ENCODE measurements at places on chromosomes 12 and 14.

DNA sequence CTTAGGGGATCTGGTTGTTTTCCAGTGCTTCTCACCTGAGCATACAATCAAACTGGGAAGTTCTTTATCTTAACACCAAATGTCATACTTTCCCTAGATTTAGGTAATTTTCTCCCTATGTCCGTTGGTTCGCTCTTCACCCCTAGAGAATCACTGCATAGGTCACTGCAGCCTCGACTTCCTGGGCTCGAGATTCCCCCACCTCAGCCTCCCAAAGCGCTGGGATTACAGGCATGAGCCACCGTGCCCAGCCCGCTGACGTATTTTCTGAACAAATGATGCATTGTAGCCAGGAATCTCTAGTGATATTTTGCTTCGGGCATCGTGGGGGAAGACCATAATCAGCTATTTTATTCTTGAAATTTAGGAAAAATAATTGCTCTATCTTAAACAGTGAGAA lies 1.1 kb upstream of the RPL41 start:
- no peak for DNase-seq

- DNase-seq: no peak
Measured at GRCh38 chr12:30934811-30935210, 8.3 kb downstream of the TSPAN11 start.

- no peak for DNase-seq
Measured at GRCh38 chr12:94832780-94833681, 170.5 kb downstream of the NDUFA12 start.

GRCh38 chr12:64090047-64090446 lies 132.0 kb downstream of the KICS2 start:
- DNase-seq: no peak

- no peak for DNase-seq
Measured at GRCh38 chr12:57604454-57604991, at the start of gene DTX3. Gene DTX3 (plus strand): TSS chr12:57604824. CDS start chr12:57606518, 1,694 bp downstream.

DNA sequence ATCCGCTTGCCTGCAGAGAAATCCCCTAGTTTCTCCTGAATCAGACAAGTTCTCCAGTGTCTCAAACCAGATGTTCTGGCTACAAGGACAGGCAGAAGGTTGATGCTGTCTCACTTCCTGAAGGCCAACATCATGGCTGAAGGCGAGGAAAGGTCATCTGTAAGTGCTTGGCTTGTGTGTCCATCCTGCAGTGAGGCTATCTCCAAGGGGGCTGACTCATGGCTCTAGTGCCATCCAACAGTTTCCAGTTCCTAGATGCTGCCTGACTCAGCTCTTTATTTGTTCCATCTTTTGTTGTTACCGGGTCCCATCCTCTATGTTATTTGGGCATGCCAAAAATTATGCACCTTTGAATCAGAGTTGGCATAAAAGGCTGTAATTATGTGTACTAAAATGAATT lies 232.1 kb upstream of the TBX3 start:
- DNase-seq: no peak

- peak; percentile 7 for DNase-seq
Measured at GRCh38 chr14:47278233-47278842, 397.1 kb downstream of the MDGA2 start.

- no peak for DNase-seq
Measured at GRCh38 chr12:119182701-119183493, 4.2 kb downstream of the HSPB8 start.

GRCh38 chr12:5102806-5103205 lies 59.1 kb downstream of the KCNA5 start:
- no peak for DNase-seq

GRCh38 chr14:37591941-37592481 lies 3.0 kb downstream of the FOXA1 start:
- DNase-seq: no peak

GRCh38 chr12:89684136-89684535 lies 24.5 kb downstream of the ATP2B1 start:
- DNase-seq: no peak

GRCh38 chr12:56046027-56046780 lies 4.5 kb downstream of the RPS26 start:
- DNase-seq: no peak

- DNase-seq: no peak
Measured at GRCh38 chr12:98678236-98678945, 33.3 kb downstream of the APAF1 start.

- no peak for DNase-seq
Measured at GRCh38 chr12:53347905-53348304, 11.8 kb upstream of the SP7 start.

DNA sequence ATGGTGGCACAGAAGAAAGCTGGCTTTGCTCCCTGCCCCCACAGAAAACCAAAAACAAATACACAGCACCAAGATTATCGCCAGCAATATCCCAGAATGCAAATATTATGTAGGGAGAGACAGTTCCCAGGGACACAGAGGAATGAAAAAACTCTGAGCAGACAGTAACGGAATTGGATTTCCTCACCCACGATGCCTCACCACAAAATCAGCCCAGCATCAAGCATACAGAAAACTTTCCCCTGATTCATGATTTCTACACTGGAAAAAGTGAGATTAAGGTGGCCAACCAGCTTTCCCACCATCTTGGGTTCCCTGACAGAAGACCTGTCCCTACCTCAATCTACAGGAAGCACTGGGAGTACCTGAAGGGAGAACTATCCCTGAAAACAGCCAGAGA lies 36.6 kb downstream of the PARP11 start:
- no peak for DNase-seq

DNA sequence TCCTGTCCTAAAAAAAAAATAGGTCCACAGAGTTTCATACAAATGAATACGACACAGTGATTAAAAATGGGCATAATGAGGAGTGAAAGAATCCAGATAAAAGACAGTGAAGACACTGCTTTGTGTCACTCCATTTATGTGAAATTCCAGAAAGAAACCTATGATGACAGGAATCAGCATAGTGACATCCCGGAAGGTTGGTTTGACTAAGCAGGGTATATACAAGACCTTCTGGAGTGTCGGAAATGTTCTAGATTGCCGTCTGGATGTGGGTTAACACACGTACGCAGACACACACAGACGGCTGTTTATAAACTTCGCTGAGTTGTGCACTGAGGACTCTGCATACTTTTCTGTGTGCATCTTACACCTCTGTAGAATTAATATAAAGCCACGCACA lies 13.2 kb upstream of the CACNA2D4 start:
- no peak for DNase-seq

- DNase-seq: no peak
Measured at GRCh38 chr12:31008961-31009840, 64.5 kb upstream of the DDX11 start.

DNA sequence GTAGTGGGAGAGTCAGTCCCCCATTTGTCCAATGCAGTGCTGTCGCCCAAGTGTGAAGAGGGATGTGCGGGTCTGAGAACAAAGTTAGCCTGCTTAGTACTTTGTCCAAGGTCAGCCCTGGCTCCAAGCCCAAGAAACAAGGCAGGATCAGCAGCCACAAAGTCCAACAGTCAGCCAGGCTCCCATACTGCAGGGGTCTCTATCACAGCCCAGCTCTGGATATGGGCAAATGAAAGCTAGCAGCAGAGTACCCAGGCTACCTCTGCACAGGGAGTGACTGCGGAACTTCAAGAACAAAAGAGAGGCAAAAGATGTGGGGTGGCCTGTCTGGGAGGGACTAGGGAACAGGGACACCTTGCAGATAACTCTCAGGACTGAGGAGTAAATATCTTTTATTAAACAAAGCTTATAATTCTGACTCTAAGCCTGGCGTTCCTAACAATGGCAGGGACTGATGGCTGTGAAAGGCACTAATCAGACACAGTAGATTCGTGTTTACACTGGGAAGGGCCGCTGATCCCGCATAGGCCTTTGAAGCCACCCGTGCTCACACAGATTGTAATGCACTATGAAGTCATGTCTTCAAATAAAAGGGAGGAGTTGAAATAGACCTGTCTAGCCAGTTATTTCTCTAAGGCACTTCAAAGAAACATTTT lies 91.0 kb upstream of the EEA1 start:
- DNase-seq: peak; percentile 33

DNA sequence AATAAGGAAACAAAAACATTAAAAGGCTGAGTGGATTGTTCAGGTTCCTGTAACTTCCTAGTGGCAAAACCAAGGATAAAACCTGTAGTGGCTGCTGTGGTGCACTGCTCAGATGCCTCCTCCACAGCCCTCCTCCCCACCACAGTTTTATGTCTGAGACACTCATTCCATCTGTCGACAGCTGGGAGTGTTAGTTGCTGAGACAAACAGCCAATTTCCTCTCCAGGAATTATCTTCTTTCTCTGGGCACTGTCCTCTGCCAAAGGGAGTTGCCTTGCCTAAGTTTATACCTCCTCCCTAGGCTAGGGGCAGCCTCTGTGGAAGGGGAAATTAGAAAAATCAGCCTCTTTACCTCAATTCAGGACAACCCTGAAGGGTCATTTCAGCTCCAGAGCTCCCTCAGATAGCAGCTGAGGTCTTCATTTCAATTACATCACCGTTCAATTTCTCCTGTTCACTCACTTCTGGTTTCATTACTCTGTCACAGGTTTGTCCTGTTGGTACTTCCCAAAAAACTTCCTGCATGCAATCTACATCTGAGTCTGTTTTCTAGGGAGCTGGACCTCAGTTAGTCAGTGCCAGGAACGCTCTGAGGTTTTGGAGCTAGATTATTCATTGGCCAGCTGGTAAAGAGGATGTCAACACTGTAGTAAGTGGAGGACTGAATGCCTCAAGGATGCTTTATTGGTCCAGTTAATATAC lies 74.9 kb upstream of the ATP2B1 start:
- DNase-seq: no peak

GRCh38 chr12:180445-180844 lies 33.5 kb downstream of the SLC6A12 start:
- DNase-seq: no peak

GRCh38 chr14:52286661-52287649 lies 19.5 kb downstream of the PTGDR start:
- DNase-seq: no peak

GRCh38 chr12:122204167-122205052 lies 901 bp downstream of the B3GNT4 start:
- no peak for DNase-seq

- DNase-seq: peak; percentile 44
Measured at GRCh38 chr12:111842556-111843396, 748 bp downstream of the MAPKAPK5 start.

DNA sequence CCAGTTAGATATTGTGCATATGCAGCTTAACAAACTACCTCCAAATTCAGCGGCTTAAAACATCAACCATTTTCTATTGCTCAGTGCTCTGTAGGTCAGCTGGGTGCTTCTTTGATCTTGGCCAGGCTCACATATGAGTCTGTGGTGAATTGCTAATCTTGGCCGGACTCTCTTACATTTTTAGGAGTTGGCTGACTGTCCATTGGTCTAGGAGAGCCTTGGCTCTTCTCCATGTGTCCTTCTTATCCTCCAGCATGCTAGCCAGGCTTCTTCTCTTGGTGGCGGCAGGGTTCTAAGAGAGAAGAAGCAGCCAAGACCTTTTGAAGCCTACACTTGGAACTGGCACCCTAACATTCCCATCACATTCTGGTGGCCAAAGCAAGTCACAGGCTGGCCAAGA lies 174.3 kb upstream of the PWP1 start:
- no peak for DNase-seq

DNA sequence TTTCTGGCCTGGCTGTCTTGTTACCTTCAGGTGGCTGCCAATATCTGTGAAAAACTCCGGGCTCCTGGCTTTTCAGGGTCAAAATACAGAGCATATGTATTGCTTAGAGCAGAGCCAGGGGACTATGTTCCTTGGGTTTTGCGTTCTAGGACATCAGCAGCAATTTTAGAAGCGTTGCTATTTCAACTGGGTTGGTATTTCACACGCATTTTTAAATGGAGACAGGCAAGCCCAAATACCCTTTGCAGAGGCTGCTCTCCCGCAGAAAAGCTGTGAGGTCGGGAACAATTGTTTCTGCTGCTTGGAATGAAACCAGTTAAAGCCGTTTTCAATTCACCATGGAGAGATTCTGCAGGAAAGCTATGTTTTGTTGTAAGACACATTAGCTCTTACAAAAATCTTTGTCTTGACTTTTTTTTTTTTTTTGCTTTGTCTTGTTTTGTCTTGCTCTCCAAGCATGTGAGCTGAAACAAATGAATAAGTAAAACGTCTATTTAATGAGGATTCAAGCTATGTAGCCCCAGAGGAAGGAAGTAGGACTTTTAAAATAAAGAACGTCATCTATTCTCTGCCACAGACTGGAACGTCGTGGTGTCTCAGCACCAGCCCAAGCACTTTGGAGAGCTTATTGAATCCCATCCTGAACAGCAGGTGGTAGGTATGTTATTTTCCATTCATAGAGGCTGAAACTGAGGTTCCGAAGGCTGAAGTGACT lies 181.0 kb upstream of the TBX3 start:
- DNase-seq: no peak

- DNase-seq: no peak
Measured at GRCh38 chr14:56463271-56463890, 116.2 kb upstream of the TMEM260 start.

GRCh38 chr12:62190689-62191490 lies 69.3 kb upstream of the USP15 start:
- no peak for DNase-seq

- no peak for DNase-seq
Measured at GRCh38 chr12:123071099-123071800, 79.6 kb downstream of the PITPNM2 start.

GRCh38 chr14:67490196-67490595 lies 1.7 kb upstream of the TMEM229B start:
- DNase-seq: no peak

GRCh38 chr14:39946807-39947206 lies 514.6 kb upstream of the FBXO33 start:
- no peak for DNase-seq

DNA sequence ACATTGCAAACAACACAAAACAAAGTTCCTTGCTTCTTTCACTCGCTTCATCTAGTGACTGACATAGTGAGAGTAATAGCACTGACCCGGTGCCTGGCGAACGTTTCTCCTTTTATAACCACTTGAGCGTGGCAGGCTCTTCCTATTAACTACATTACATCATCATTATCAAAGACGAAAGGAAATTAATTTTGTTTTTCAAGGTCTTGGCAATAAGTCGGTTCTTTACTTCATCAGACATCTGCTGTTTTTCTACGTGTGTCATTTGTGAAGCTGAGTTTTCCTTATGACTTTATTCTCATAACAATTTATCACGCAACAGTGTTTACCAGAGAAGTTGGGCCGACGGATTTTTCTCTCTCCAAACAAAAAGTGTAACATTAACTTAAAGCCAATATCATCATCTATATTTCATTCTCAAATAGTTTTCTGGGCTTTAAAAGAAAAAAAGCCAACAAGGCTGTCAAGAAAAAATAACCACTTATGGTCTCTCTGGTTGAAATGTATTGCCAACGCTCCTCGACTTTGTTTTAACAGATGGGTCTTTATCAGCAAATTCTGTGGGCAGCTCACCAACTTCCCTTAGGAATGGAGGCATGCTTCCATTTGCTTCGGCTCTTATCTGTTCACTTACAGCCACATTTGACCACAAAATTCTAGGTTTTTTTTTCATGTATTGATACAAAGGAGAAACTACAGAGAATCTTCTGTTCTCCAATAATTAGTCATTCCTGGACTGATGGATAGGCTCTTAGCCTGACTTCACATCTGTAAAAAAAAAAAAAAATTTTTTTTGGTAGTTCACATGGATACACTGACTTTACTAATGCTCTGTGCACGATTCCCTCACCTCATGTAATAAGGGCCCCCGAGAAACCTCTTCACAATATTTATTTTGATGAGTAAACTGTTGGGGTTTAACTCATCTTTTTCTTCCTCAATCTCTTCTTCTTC lies 97.1 kb upstream of the CDKN3 start:
- no peak for DNase-seq

- no peak for DNase-seq
Measured at GRCh38 chr12:71315328-71315985, 124.1 kb upstream of the LGR5 start.

GRCh38 chr12:131090274-131091210 lies 136.8 kb downstream of the ADGRD1 start:
- DNase-seq: no peak

- no peak for DNase-seq
Measured at GRCh38 chr14:105917933-105918436, 391.6 kb downstream of the TMEM121 start.

Measured in HuH-7 (cell line).